ENCODE measurements at places on chromosomes 4 and X.

GRCh38 chrX:88424541-88424940, 322.5 kb upstream of the CPXCR1 start:
- DNase-seq = no peak

- DNase-seq = no peak
Observed at GRCh38 chrX:12210196-12210815, 72.0 kb downstream of the FRMPD4 start.

DNA sequence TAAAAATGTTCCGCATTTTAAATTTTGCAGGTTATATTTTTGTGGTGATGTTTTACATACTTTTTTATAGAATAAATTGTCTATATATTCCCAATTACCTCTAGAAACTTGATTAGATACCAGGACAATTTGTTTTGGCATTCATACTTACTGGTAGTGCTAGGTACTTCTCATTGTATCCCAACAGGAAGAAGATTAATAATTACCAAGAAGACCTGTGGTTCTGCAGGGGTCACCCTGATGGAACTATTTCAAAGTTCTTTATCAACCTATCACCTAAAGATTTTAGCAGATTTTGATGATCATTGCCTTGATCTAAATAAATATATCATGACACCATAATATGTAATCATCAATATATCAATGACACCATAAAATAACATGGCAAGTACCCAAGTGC, 22.5 kb upstream of the FAM9A start:
- no peak for DNase-seq

DNA sequence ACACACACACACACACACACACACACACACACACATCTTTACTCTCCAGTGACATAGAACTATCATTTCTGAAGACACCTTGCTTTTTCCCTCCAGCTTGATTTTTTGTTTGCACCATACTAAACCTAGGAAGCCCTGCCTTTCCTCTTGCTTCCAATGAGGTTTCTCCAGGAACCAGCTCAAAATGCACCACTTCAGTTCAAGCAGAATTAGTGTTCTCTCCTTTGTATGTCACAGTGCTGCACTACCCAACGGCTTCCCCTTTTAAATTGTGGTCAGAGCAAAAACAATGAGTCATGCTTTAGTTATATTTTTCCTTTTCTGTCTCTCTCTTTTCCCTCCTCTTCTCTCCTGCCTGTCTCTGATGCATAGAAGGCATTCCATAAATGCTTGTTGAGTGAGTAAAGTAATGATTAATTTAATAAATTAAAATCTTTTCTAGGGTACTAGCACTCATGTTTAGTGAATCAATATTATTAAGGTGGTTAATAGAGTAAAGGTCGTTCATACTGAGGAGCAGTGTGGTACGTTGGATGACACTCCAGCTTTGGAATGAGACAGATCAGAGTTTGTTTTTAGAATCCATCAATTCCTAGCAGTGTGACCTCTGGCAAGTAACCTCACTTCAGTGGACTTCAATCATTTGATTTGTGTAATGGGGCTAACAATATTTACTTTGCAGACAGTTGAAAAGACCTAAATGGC, 5.9 kb downstream of the RTL3 start:
- no peak for DNase-seq

DNA sequence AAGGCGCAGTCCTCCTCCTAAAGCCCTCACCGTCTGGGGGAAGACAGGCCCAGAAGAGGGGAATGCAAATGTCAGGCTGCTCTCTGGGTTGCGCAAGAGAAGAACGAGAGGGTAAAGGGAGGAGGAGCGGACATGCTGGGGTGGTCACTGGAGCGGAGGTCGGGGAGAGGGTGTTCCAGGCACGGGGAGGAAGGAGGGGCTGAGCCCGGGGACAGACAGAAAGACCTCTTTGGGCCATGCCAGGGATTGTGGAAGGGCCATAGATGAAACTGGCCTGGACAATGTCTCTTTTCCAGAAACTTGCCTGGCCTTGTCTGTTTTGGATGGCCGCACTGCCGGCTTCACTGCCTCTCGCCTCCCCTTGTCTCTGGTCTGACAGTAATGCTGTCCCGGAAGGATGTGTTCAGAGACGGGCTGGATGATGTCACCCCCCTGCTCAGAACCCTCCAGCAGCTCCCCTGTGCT, 121.0 kb downstream of the SORCS2 start:
- no peak for DNase-seq

- no peak for DNase-seq
Observed at GRCh38 chr4:121614101-121614500, 82.7 kb downstream of the ANXA5 start.

- no peak for DNase-seq
Observed at GRCh38 chrX:111518667-111519066, 7.2 kb downstream of the SERTM2 start.
